ENCODE measurements at places on chromosomes 4 and X. TPM values are rescaled to one million over a fixed set of nuclear protein-coding genes. Genes with fewer than 3 reads are reported as not detected.

GRCh38 chr4:141646969-141647368 is 10.6 kb downstream of the IL15 start:
- no peaks in the 10 kb centered on the region for H3K27me3 ChIP-seq
- no peak overlapping the region for H3K27ac ChIP-seq
- H3K36me3 ChIP-seq: no peaks in the 10 kb centered on the region
- H3K4me3 ChIP-seq: no peak overlapping the region
- DNase-seq: no peak

DNA sequence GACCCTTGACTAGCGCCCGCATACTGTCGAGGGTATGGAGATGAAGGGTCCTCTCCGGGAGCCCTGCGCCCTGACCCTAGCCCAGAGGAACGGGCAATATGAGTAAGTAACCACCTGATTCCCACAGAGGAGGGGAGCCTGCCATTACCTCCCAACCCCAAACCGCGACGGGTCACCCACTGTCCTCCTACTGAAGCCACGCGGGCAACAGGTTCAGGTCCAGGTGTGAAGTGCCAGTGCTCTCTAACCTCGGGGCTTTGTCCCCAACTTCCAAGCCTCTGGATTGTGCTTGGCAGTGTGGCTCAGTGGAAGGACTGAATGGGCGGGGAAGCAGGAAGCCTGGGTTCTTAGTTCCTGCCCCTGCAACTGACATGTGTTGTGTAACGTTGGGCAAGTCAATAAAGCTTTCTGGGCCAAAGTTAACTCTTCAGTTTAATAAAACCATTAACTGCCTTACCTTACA is 694 bp downstream of the OCRL start:
- no peak for DNase-seq
- no peaks in the 10 kb centered on the region for H3K36me3 ChIP-seq
- H3K27ac ChIP-seq: no peak overlapping the region
- no peaks in the 10 kb centered on the region for H3K4me1 ChIP-seq
- no peaks in the 10 kb centered on the region for H3K27me3 ChIP-seq

GRCh38 chr4:16750882-16751642 is 147.4 kb downstream of the LDB2 start:
- DNase-seq: no peak
- H3K4me1 ChIP-seq: no peaks in the 10 kb centered on the region
- no peaks in the 10 kb centered on the region for H3K36me3 ChIP-seq
- H3K27ac ChIP-seq: no peak overlapping the region
- no peak overlapping the region for H3K4me3 ChIP-seq

DNA sequence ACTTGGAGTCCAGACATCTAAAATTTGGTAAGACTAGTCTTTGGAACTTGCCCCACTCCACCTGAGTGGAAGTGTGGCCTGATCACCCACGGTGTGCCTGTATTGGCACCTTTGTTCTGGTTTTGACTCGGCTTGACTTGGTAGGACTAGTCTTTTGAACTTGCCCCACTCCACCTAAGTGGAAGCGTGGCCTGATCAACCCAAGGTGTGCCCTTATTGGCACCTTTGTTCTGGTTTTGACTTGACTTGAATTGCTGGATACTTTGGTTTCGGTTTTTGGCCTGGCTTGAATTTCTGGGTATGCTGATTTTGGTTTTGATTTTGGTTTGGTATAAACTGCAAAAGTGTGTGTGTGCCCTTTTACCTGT is 44.7 kb upstream of the UGT2B7 start:
- no peak overlapping the region for H3K27ac ChIP-seq
- DNase-seq: no peak
- no peak overlapping the region for H3K4me3 ChIP-seq
- H3K36me3 ChIP-seq: no peaks in the 10 kb centered on the region
- no peaks in the 10 kb centered on the region for H3K27me3 ChIP-seq

- H3K4me1 ChIP-seq: peaks cover 9% of the 10 kb centered on the region
- H3K36me3 ChIP-seq: no peaks in the 10 kb centered on the region
Measured at GRCh38 chrX:104112326-104112951, at the start of gene ZCCHC18. TSS of gene ZCCHC18 (plus strand) at chrX:104112523. CDS start at chrX:104114112, 1,589 bp downstream.

DNA sequence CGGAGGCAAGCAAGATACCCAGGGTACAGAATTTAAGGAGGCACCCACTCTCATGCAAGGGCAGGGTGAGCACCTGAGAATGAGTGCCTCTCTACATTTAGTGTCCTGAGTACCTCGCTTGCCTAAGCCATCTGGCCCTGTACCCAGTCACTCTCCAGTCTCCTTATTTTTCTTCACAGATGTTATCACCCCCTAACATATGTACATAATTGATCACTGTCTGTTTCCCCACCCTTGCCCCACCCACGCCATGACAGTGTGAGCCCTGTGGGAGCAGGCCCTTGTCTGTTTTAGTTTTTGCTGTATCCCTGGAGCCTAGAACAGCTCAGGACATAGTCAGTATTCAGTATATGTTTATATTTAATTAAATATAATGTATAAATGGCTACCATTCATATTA is 113.6 kb downstream of the SPRY1 start:
- no peak for DNase-seq
- H3K4me3 ChIP-seq: no peak overlapping the region
- no peaks in the 10 kb centered on the region for H3K36me3 ChIP-seq
- H3K4me1 ChIP-seq: peaks cover 10% of the 10 kb centered on the region

SCML1 gene
- polyA plus RNA-seq: 92.1 TPM

SPANXN4 gene
- polyA plus RNA-seq: not detected

UGT2A3 gene
- 0.09 TPM for polyA plus RNA-seq

WDR1 gene
- 141 TPM for polyA plus RNA-seq
